ENCODE measurements at places on chromosomes 5 and 9.

DNA sequence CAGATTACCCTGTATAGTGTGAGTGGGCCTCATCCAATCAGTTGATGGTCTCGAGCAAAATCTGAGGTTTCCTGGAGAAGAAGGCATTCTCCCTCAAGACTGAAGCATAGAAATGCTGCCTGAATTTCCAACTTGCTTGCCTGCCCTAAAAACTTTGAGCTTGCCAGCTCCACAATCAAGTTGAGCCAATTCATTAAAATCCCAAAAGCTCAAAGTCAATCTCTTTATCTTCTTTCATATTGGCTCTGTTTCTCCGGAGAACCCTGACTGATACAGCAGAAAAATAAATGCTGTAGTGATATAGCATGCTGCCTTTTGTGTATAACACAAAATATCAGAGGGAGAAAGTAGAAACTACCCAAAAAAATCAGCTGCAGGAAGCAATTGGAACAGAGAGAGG lies 72.5 kb upstream of the NMUR2 start:
- DNase-seq = no peak

- no peak for DNase-seq
These were observed 18.3 kb upstream of the ZFYVE16 start for GRCh38 chr5:80389580-80389979.

GRCh38 chr5:149627070-149627469 lies 45.8 kb downstream of the ARHGEF37 start:
- DNase-seq = no peak

GRCh38 chr9:125447202-125447802 lies 185.7 kb downstream of the GAPVD1 start:
- DNase-seq = no peak

- peak; percentile 96 for DNase-seq
These were observed 219.7 kb downstream of the EFNA5 start for GRCh38 chr5:107451028-107451427.

- DNase-seq = no peak
These were observed 29.5 kb upstream of the CCDC180 start for GRCh38 chr9:97277953-97278352.

GRCh38 chr5:151592855-151593408 lies 1.8 kb upstream of the FAT2 start:
- peak; percentile 50 for DNase-seq

DNA sequence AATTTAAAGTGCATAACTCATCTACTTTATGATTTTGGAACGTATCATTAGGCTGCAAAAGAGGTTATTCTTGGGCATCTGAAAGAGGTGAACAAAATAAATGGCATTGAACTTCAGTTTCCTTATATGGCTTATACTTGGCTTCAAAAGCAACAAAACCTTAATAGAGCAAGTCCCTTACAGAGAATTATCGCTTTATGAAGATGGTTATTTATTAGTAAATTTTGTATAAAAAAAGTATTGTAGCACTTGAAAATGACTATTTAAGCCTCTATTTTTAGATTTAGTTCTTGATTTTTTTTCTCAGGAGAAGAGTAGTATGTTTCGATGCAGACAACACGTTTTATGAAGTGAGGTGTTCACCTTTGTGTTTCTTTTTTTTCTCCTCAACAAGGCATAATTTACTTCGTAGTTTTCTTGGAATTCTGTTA lies 2.0 kb downstream of the ERBIN start:
- no peak for DNase-seq

- DNase-seq = no peak
These were observed 37.0 kb downstream of the IRX4 start for GRCh38 chr5:1845696-1846095.

DNA sequence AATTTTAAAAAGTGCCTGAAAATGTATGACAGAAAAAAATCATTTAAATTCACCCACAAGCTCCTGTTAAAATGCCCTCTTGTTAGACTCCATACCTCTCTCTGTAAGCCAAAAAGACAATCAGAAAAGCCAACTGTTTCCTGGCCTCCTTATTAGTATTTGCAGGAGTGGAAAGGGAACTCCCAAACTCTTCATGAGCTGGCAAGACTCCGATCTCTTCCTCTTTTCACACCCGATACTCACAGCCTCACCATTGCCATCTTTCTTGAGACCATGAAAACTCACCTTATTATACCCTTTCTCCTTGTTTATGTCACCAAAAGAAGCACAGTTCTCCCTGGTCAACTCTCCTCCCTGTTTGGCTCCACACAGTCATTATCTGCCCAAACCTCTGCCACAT lies 197.8 kb downstream of the DMAC1 start:
- DNase-seq = no peak

Data from NCI-H1417 (cell line).